Thoracic aorta (tissue), 2 donors: ENCODE measurements at places on chromosomes 11 and 22.
A peak's percentile ranks its signal among the peaks of the same experiment; 100 is the strongest.

DNA sequence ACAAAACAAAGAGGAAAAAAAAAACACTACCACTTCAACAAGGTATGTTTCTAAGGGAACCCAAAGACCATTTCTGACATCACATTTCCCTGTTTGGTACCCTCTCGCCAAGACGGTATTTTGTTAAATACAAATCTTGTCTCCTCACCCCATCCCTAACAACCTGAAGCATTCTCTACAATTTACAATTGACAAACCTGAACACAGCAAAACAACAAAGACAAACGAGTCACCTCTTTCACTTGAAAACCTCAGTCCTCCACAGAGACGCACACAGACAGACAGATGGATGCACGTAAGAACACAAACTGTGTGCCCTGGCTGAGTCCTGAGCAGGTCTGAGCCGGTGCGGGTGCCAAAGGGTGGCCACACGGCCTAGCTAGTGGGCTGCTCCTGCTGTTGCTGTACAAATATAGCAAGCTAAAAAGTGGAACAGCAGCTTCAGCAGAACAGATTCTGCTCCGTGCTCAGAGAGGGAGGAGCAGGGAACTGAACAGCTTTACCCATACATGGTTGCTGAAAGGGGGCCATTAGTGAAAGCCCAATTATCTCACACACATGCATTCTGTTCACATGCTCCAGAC is 28.5 kb downstream of the CELF1 start:
- no peak for DNase-seq

DNA sequence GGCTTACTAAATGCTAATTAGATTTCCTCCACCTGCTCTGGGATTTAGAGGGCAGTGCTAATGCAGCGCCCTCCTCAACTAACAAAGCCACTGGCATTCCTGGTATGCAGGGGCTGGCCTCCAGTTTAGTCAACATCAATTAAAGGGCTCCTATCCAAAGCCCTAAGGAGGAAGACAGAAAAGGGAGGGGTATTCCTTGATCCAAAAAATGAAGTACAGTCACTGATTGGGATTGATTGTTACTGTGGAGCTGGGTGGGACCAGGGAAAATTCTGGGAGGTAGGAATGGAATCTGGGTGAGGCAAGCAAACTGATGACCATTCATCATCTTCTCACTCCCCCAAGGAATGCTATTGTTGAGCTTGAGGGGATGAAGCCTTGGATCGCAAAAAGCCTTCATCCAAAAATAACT is 52.2 kb downstream of the GAB2 start:
- no peak for DNase-seq

DNA sequence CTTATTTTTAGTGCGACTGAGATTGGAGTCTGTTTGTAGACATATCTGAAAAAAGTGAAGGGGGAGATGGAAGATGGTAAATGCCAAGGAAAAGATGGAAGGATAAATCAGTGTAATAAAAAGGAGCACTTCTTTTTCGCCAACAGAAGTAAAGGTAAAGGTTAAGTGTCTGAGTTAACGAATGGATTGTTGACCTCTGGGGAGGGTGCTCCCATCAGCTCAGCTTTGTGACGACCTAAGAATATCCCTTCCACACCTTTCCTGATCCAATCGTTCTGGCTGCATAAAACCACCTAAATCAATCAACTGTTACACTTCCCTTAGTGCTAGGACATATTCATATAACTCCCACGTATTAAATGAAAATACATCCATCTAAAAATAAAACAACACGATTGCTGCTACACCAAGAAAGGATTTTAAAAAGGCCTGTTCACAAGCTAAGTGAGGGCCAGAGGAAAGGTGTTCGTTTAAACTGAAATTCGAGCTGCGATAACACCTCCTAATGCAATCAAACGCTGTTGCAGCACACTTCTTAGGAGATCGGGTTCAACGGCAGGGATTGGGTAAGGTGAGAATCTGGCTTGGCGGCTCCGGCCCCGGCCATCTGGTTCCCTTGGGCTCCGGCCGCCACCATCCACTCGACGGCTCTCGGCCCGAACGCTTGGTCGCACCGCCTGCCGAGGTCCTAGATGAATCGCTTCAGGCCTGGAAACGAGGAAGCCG is 658 bp downstream of the C11orf71 start:
- peak; percentile 11 for DNase-seq

DNA sequence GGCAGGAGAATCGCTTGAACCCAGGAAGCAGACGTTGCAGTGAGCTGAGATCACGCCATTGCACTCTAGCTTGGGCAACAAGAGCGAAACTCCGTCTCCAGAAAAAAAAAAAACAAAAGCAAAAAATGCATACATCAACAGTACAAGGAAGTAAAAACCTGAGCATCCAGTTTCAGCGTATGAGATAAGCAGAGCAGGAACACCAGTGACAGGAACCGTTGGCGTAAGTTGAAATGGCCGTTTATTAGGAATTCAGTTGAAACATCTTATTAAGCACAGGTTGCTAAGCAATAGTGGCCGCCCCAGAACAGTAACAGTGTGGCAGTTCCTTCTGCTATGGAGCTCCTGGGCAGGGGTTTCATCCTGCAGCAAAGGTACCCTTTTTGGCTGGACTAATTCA is 4.0 kb upstream of the L3MBTL2 start:
- DNase-seq, result no peak

DNA sequence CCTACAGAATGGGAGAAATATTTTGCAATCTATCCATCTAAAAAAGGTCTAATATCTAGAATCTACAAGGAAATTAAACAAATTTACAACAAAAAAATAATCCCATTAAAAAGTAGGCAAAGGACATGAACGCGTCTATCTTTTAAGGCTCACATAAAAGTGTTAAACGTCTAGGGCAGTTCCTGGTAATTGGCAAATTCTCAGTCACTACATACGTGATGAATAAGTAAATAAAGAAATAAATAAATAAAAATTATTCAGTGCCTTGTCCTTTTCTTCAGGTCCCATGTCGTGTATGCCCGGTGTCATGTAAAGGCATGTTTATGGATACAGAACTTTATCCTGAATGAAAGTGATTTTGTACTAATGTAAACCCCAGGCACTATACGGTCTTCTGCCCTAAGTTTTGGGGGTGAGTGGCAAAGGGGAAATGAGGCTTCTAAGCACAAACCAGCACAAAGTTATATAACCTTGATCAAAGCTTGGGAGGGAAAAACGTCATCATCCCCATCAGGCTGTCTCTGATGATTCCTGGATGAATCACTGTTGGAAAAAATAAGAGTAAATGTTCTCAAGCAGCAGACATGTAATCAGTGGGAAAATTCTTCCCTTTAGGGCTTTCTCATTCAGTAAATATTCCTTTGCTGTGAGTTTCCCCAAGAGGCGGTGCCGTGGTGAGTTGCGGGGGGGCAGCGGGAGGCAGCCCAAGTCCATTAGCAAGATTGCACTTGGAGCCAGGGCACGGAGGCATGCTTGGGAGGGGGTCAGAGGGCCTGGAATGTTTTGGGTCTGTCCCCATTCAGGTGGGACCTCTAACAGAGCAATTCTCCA is 30.4 kb upstream of the MICAL2 start:
- DNase-seq, result peak; percentile 75

DNA sequence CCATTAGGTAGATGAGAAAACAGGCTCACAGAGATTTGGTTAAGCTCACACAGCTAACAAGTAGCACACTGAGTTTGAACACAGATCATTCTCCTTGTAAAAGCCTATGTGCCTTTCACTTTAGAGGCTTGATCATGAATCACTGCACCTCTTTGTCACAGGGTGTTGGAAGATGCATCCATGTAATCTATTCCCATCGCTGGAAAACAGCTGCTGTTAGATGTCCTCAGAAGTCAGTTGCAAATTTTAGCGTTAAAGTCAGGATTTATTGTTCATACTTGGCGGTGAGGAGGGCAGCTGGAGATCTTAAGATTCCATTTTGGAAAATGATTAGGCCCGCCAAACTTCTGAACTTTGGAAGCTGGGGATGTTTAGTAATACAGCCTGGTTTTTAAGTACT is 2.6 kb downstream of the CNTF start:
- DNase-seq, result no peak

GRCh38 chr11:107243929-107244328 is 213.7 kb downstream of the CWF19L2 start:
- no peak for DNase-seq

- peak; percentile 42 for DNase-seq
These were observed 100.3 kb upstream of the AKIP1 start for GRCh38 chr11:8810540-8811301.

- no peak for DNase-seq
These were observed 614.5 kb downstream of the ETS1 start for GRCh38 chr11:127972816-127973215.

GRCh38 chr11:85912414-85912813 is 57.2 kb downstream of the CCDC83 start:
- DNase-seq, result no peak

GRCh38 chr11:2327032-2327431 is 25.2 kb downstream of the TSPAN32 start:
- DNase-seq, result no peak

GRCh38 chr11:14347494-14347893 is 11.5 kb downstream of the RRAS2 start:
- DNase-seq, result no peak

DNA sequence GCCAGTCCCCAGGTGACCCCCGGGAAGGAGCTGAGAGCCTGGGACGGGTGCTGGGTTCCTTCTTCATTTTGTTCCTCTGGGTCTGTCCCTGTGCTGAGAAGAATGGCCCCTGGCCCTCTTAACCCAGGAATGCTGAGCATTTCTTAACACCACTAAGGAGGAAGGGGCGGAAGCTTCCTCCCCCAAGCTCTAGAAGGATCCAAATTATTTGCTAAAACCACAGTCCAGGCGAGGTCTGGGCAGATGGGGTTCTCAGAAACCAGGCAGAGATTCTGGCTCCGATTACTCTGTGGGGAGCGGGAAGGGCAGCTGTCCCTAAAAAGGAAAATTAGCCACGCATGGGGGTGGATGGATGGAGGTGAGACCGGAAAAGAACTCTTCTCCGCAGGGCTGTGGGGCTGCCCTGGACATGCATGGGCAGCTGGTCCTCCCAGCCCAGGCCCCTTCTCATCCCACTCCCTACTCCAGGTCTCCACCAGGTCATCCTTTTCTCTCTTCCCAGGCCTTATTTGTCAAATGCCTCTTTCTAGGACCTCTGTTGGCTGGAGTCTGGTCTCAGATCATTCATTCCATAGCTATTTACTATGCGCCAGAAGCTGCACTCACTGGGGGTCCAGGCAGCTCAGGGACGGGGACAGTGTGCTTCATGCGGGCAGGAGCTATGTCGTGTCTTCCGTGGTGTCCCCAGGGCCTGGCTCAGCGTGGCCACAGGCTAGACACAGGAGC is 45.0 kb upstream of the MYH9 start:
- DNase-seq, result no peak
